Thoracic aorta (tissue), 2 donors: ENCODE measurements at places on chromosomes 4 and X. TPM values are rescaled to one million over a fixed set of nuclear protein-coding genes. Genes with fewer than 3 reads are reported as not detected.

DNA sequence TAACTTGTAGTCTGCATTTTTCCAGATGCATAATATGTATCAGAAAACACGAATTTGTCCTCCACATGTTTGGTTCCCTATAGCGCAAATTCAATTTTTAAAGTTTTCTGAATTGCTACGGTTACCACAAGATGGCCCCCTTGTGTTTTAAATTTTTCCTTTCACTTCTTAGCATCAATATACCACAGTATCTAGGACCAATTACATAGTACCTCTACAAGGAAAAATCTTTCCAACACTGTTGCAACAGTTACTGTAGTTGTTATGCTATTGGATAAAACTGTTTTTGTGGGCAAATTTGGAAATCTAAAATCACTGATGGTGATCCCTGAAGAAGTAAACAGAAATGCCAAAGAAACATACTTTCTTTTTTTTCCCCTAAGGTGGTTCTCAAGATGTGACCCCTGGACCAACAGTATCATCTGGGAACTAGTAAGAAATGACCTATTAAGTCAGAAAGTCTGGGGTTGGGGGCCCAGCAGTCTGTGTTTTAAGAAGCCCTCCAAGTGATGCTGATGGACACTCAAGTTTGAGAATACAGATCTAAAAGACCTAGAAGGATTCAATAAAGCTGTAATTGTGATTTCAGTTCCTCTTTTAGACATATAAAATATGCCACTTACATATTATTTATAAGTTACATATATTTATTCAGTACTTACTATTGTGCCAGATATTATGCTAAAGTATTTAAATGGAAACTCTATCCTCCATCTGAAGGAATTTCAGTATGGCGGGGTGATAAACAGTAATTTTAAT is 3.1 kb downstream of the ZGRF1 start:
- no peak for DNase-seq
- no peak overlapping the region for H3K27ac ChIP-seq
- H3K27me3 ChIP-seq, result no peaks in the 10 kb centered on the region
- H3K4me3 ChIP-seq, result no peak overlapping the region
- no peaks in the 10 kb centered on the region for H3K36me3 ChIP-seq

GRCh38 chr4:180615746-180616145 is 1627.5 kb upstream of the TENM3 start:
- DNase-seq, result no peak
- no peaks in the 10 kb centered on the region for H3K27me3 ChIP-seq
- H3K4me3 ChIP-seq, result no peak overlapping the region
- H3K36me3 ChIP-seq, result no peaks in the 10 kb centered on the region

DNA sequence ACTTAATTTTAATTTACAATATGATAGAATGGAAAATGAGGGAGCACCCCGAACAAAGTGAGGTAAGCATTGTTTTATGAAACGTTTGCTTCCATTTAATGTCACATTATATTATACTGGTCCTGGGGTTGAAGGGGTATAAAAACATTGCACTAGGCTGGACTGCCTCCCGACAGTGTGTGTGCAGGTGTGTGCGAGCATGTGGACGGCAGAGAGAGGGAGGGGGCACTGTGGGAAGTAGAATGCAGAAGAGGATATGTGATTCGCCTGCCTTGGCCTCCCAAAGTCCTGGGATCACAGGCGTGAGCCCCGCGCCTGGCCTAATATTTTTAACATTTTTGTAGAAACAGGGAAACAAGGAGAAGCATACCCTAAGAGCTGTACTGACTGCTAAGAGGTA is 36.0 kb downstream of the IRF2 start:
- no peaks in the 10 kb centered on the region for H3K27me3 ChIP-seq
- peaks cover 15% of the 10 kb centered on the region for H3K4me1 ChIP-seq
- DNase-seq, result no peak
- no peak overlapping the region for H3K27ac ChIP-seq

- H3K27ac ChIP-seq, result no peak overlapping the region
- H3K36me3 ChIP-seq, result no peaks in the 10 kb centered on the region
- H3K4me3 ChIP-seq, result no peak overlapping the region
- no peak for DNase-seq
- no peaks in the 10 kb centered on the region for H3K27me3 ChIP-seq
- no peaks in the 10 kb centered on the region for H3K4me1 ChIP-seq
Measured at GRCh38 chr4:81808011-81808672, 336.4 kb upstream of the RASGEF1B start.

DNA sequence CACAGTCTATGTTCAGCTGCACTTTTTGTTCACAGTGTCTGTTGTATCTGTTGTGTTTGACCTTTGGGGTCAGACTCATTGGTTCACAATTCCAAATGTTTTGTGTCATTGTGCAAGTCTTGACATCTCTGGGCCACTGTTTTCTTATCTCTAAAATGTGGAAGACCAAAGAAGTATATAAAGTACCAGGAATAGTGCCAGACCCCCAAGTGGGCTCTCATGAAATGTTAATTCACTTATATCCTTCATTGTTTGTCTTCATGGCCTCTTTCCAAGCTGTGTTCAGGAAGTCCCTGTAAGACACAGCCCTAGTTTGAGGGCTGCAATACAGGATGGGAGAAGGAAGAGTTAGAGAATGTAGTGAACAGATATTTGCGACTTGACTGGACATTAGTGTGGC is 468.3 kb upstream of the BOD1L1 start:
- H3K36me3 ChIP-seq, result no peaks in the 10 kb centered on the region
- DNase-seq, result no peak
- H3K4me3 ChIP-seq, result no peak overlapping the region
- no peaks in the 10 kb centered on the region for H3K27me3 ChIP-seq
- peaks cover 4% of the 10 kb centered on the region for H3K4me1 ChIP-seq

GRCh38 chrX:96710031-96710430 is 25.4 kb downstream of the DIAPH2 start:
- H3K27ac ChIP-seq, result no peak overlapping the region
- H3K27me3 ChIP-seq, result no peaks in the 10 kb centered on the region
- no peaks in the 10 kb centered on the region for H3K4me1 ChIP-seq
- H3K36me3 ChIP-seq, result no peaks in the 10 kb centered on the region
- DNase-seq, result no peak
- no peak overlapping the region for H3K4me3 ChIP-seq

SLC25A31 gene
- not detected for total RNA-seq

PPBP gene
- total RNA-seq, result not detected

RAB40AL gene
- 1.4 TPM for total RNA-seq

SMIM10 gene
- 9.9 TPM for total RNA-seq
